Panc1 (cell line): ENCODE measurements at places on chromosomes 12 and 14. TPM values are rescaled to one million over a fixed set of nuclear protein-coding genes. Genes with fewer than 3 reads are reported as not detected.

DNA sequence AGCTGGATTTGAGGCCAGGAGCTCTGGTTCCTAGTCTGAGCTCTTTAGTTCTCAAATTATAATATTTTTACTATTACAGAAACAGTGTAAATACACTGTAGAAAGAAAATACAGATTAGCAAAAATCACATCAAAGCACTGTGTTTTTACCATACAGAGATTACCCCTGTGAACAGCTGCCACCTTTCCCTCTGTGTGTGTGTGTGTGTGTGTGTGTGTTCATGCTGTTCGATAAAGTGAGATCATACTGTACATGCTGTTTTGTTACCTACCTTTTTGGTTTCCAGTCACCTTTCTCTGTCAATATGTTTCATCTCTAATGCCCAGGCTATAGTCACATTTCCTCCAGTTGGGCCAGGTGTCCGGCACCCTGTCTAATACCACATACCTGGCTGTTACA, 26.9 kb downstream of the MVK start:
- peaks cover 8% of the 10 kb centered on the region; the same call in 1 of the 2 replicates for H3K4me1 ChIP-seq
- no peak overlapping the region for H3K4me3 ChIP-seq
- no peak overlapping the region for H3K27ac ChIP-seq
- no peaks in the 10 kb centered on the region for H3K27me3 ChIP-seq
- DNase-seq: no peak

- H3K4me1 ChIP-seq: peaks cover 22% of the 10 kb centered on the region
- no peak for DNase-seq
- H3K27me3 ChIP-seq: no peaks in the 10 kb centered on the region
- peaks cover 3% of the 10 kb centered on the region; the same call in 1 of the 2 replicates for H3K36me3 ChIP-seq
- H3K4me3 ChIP-seq: peak overlapping the region; percentile 84
- H3K27ac ChIP-seq: peak overlapping the region; percentile 91
Observed at GRCh38 chr14:49767270-49767570, 733 bp upstream of the KLHDC2 start.

- no peak overlapping the region for H3K27ac ChIP-seq
- peaks cover 4% of the 10 kb centered on the region for H3K4me1 ChIP-seq
- no peak for DNase-seq
- H3K36me3 ChIP-seq: no peaks in the 10 kb centered on the region
- H3K4me3 ChIP-seq: no peak overlapping the region
- H3K27me3 ChIP-seq: no peaks in the 10 kb centered on the region
Observed at GRCh38 chr12:1080520-1081223, 89.6 kb downstream of the ERC1 start.

GRCh38 chr14:68780358-68781160, 12.3 kb downstream of the ZFP36L1 start:
- H3K27me3 ChIP-seq: no peaks in the 10 kb centered on the region
- DNase-seq: no peak
- 0 out of 2 replicates have a peak overlapping the region, but pooled peaks have one; percentile 23 for H3K27ac ChIP-seq
- H3K36me3 ChIP-seq: no peaks in the 10 kb centered on the region
- no peak overlapping the region for H3K4me3 ChIP-seq

DNA sequence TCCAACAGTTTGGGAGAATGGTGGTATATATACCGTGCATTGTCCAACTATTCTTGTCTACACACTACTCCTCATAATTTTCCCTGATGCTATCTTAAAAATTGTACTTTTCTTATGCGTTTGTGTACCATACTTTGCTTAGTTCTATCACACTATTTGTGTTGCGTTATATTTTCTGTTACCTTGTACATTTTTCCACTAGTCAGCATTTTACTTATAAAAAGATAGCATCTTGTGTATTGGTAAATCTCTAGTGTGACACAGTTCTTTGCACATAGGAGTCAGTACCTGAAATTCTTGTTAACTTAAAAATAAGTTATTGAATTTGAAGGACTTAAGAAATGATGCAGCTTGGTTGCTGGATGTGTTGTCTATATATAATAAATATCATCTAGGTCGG, 201.8 kb upstream of the LMO3 start:
- no peak overlapping the region for H3K4me3 ChIP-seq
- H3K36me3 ChIP-seq: no peaks in the 10 kb centered on the region
- DNase-seq: no peak
- H3K27ac ChIP-seq: no peak overlapping the region
- H3K27me3 ChIP-seq: no peaks in the 10 kb centered on the region
- H3K4me1 ChIP-seq: no peaks in the 10 kb centered on the region

GRCh38 chr12:31961137-31961536, 1.9 kb downstream of the RESF1 start:
- peak overlapping the region; percentile 91 for H3K4me3 ChIP-seq
- H3K27ac ChIP-seq: peak overlapping the region; percentile 88
- peaks cover 22% of the 10 kb centered on the region for H3K4me1 ChIP-seq
- H3K27me3 ChIP-seq: no peaks in the 10 kb centered on the region
- DNase-seq: no peak

- H3K36me3 ChIP-seq: no peaks in the 10 kb centered on the region
- no peak overlapping the region for H3K27ac ChIP-seq
- H3K27me3 ChIP-seq: no peaks in the 10 kb centered on the region
- no peaks in the 10 kb centered on the region for H3K4me1 ChIP-seq
Observed at GRCh38 chr12:29208936-29209701, 60.0 kb downstream of the FAR2 start.

GRCh38 chr12:109681986-109682707, 31.5 kb upstream of the FAM222A start:
- H3K4me3 ChIP-seq: no peak overlapping the region
- H3K27ac ChIP-seq: no peak overlapping the region
- no peak for DNase-seq
- H3K36me3 ChIP-seq: no peaks in the 10 kb centered on the region

DNA sequence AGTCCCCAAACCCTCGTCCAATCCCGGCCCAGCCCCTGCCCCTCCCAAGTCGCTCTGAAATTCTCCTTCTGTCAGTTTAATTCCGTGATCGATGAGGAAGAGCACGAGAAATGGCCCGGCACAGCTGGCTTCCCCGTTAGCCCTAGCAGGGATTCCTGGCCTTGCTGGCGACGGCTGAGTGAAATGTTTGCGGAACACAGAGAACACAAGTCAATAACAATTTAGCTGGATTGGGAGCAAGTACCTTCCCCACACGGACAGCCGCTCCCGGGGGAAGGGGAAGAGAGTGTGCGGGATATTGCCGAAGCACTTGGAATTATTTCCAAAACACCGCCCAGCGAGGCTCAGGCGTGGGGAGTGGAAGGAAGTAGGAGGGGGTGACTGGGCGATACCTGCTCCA, 134.6 kb downstream of the RBM19 start:
- DNase-seq: no peak
- H3K27me3 ChIP-seq: no peaks in the 10 kb centered on the region
- no peaks in the 10 kb centered on the region for H3K36me3 ChIP-seq

DNA sequence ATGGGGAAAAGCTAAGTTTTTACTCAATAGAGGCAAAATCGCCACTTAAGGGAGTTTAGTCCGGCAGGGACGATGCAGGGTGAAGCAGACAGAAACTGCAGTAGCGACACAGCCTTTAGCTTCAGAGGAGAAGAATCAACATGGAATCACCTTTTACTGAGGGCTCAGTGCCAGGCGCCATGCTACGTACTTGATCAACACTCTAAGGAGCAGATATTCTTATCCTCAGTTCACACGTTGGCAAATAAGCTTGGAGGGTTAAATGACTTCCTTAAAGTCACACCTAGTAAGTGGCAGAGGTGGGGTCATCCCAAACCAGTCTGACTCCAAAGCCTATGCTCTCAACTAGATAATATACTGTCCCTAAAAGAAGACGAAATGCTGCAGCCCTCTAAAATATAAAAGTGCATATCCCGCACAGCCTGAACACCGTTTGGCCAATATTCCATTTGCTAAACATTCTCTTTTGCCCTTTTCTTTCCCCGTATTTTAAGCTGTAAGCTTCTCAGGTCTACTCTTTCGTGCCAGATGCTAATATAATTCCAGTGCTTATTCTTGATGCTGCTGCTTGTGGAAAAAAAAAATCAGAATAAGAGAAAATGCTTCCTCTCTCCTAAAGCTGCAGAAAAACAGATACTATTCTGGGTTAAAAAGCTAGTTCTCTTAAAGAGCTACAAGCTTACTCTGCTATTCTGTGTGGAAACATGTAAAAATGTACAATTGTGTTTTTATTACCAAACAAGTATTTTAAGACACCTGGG, 10.9 kb downstream of the CCDC92 start:
- no peak overlapping the region for H3K27ac ChIP-seq
- H3K36me3 ChIP-seq: no peaks in the 10 kb centered on the region
- H3K4me3 ChIP-seq: no peak overlapping the region
- H3K4me1 ChIP-seq: no peaks in the 10 kb centered on the region
- no peak for DNase-seq

DNA sequence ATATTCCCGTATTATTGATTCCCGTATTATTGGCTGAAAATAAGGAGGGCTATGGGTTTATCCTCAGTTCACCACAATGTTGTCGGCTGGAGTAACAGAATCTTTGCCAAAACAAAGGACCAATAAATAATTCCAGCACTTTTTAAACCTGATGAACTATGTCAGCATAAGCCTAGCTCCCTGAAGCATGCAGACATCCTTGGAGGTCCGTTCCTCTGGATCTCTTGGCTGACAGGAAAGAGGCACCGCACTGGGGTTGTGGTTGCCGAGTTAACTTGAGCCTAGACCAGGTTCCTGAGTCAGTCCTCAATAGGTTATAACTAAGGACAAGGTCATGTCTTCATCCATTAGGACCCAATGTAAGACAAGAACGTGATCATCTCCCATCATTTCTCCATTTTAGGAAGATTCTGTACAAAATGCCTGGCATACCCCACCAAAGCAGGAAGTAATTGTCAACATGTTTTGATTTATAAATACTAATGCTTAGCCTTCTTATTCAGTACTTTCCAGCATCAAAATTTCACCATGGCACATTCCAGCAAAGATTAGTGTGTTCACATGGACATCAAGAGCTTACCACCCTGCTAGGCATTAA, 36.6 kb downstream of the NID2 start:
- H3K4me3 ChIP-seq: no peak overlapping the region
- no peak overlapping the region for H3K27ac ChIP-seq
- H3K4me1 ChIP-seq: no peaks in the 10 kb centered on the region

DNA sequence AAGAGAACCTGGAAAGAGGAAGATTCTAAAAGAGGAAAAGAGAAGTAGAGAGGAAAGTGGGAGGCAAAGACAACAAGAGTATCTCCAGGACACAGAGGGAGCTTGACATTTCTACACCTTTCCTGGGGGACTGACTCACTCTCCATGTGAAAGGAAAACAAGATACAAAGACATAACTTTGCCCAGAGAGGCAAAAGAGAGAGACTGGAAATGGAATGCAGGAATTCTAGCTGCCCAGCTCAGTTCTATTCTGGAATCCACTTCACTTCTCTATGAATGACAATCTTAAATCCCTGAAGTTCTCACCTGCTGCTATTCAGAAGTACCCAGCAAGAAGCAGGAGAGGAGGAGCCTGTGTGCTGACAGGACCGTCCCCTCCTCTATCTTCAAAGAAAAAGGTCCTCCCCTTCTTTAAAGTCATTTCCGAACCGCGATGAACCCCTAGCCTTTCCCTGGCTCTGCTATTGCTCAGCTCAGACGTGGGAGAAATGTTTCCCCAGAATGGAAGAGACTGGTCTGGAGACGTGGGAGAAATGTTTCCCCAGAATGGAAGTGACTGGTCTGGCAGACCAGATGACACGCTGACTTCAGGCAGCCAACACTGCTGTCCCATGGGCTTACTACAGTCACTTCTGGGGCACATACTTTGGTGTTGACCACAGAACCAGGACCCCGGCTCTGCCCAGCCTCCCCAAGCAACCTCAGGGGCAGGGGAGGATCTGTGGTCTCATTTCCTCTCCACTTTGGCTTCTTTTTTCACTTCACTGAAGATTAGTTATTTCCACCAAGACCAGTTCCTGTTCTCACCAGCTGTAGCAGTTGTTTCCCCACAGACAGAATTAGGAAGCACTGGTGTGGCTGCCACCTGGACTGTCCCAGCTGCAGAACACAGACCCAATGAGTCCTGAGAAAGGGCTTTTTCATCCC, 8.3 kb downstream of the FMNL3 start:
- DNase-seq: no peak
- H3K36me3 ChIP-seq: no peaks in the 10 kb centered on the region
- no peak overlapping the region for H3K4me3 ChIP-seq
- no peaks in the 10 kb centered on the region for H3K27me3 ChIP-seq
- peaks cover 3% of the 10 kb centered on the region; the same call in 1 of the 2 replicates for H3K4me1 ChIP-seq

- peaks cover 2% of the 10 kb centered on the region; the same call in 1 of the 2 replicates for H3K27me3 ChIP-seq
- H3K27ac ChIP-seq: no peak overlapping the region
- H3K36me3 ChIP-seq: no peaks in the 10 kb centered on the region
- H3K4me3 ChIP-seq: no peak overlapping the region
Observed at GRCh38 chr12:68138480-68138879, 21.1 kb downstream of the IFNG start.

DNA sequence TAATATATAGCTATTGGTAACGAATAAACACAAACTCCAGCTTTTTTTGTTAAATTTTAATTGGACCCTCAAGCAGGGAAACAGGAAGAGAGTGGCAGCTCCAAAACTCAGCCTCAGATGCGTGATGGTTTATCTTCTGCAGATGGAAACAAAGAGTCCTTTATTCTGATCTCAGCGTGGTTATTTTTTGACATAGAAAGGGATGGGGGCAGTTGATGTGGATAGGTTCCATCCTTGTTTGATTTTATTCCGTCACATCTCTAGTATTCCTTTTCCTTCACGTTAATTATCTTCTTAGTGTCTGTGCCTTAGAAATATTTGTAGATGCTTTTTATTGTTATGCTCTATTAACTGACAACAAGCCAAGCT, 447.6 kb upstream of the SEL1L start:
- H3K4me1 ChIP-seq: no peaks in the 10 kb centered on the region
- no peak for DNase-seq
- no peaks in the 10 kb centered on the region for H3K36me3 ChIP-seq
- H3K4me3 ChIP-seq: no peak overlapping the region
- H3K27ac ChIP-seq: no peak overlapping the region
- no peaks in the 10 kb centered on the region for H3K27me3 ChIP-seq

The SLC5A8 gene
- not detected for total RNA-seq

The KLHL33 gene
- not detected for total RNA-seq

The SMOC1 gene
- total RNA-seq: 0.46 TPM

The PMEL gene
- 1.2 TPM for total RNA-seq

The ALDH2 gene
- total RNA-seq: 9.0 TPM
